ENCODE measurements at places on chromosomes 5 and 9.

DNA sequence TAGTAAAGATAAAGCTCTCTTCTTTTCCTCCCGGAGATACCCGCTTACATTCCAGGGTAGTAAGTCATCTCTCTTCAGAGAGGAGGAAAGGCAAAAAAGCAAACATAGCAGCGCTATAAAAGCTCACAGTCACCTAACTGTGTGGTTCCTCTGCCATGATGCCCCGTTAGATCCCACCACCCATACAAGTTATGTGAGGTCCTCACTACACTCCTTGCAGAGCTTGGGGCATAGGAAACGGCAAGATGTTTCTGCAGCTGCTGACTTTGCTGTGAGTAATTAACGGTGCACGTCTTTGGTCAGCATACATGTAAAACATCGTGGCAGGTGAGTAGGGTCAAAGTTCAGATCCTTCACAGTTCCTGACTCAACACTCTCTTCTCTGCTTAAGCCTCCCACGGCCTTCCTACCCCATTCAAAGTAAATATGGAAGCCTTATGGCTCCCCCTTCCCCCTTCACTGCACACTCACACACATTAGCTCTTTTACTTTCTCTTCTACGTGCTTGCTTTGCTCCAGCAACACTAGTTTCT, 218.9 kb downstream of the DIRAS2 start:
- no peak for DNase-seq

DNA sequence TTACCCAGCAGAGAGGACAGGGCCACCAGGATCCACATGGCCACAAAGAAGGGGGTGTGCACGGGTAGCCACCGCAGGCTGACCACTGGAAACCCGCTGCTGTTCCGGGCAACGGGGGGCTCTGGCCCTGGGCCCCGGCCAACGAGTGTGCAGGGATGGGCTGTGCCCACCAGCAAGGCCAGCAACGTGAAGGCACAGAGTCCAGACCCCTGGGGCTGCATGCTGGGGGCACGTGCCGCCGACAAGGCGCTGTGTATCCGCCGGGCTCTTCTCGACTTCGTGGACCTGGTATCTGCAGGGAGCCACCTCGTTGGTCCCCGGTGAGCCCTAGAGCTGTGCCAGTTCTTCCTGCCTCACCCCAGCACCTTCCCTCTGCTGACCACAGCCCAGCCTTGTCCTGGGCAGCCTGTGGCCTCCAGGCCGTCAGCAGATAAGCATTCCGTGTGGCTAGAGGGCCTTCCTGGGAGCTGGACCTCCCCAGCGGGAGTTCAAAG, 42.2 kb upstream of the CEP72 start:
- DNase-seq, result no peak

DNA sequence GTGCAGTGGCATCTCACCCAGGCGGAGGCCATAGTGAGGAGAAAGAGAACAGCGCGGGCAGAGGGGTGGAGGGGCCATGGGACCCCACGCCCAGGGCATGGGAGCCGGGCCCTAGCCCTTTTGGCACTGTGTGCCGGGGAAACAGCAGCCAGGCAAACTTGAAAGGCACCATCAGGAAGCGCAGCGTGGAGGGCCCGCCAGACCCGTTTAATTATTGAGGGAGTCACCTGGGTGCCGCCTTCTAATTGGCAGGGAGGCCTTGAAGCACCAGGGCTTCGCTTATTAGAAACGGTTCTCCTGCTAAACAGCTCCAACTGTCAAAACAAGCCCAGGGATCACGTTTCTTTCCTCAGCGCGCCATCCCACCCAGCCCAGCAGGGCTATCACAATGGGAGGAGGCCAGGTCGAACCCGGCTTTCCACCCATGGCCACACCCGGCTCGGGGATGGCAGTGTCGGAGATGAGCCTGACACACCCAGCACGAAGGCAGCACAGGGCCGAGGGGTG, 104.6 kb upstream of the SARDH start:
- DNase-seq, result no peak

GRCh38 chr5:159309689-159310433, 20.4 kb downstream of the IL12B start:
- DNase-seq, result no peak

DNA sequence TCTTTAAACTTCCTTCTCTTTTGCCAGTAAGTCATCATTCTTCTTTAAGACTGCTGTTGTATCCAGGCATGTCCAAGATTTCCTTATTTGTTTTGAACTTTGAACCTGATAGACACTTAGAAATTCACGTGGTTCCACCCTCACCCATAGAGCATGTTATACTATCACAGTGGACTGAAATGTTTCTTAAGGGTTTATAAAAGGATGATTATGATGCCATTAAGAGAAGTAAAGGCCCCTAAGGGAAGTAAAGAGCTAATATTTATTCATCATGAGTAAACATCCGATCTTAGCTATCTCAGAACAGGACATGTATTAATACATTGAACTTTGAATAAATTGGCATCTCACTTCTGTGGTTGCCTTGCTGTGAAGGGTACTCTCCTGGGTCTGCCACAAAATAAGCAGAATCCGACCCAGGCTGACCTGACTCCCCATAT, 49.8 kb downstream of the PRKACG start:
- no peak for DNase-seq

Data from stimulated activated CD8-positive, alpha-beta memory T cell treated with anti-CD3 and anti-CD28 coated beads, Interleukin-12 subunit alpha, Interleukin-12 subunit beta, amount 100 ng/mL, for 4 hours (primary cell).